CD8-positive, alpha-beta memory T cell (primary cell): ENCODE measurements at places on chromosomes 1 and 21.

DNA sequence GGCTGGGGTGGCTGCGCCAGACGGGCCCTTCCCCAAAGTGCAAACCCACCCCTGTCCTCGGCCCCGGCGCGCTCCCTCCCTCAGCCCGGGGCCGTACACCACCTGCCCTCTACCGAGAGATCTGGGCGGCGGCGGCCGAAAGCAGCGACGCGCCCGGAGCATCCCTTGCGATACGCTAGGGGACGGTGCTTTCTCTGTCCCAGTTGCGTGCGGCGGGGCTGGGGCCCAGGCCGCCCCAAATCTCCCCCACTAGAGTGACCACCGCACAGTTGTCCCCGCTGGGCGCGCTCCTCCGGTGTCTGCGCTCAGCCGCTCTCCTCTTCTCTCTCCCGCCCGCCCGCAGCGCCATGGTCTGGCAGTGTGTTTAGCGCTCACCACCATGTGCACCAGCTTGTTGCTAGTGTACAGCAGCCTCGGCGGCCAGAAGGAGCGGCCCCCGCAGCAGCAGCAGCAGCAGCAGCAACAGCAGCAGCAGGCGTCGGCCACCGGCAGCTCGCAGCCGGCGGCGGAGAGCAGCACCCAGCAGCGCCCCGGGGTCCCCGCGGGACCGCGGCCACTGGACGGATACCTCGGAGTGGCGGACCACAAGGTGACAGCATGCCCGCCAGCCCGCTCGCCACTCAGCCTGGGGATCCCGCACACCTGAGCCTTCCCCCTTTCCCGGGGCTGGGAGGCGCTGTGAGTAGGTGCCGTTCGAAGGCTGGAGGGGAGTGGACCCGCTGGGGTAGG, 1.0 kb downstream of the ST6GALNAC5 start:
- peaks cover 4% of the 10 kb centered on the region for H3K27me3 ChIP-seq
- no peak overlapping the region for H3K4me3 ChIP-seq
- no peak for DNase-seq
- no peaks in the 10 kb centered on the region for H3K36me3 ChIP-seq

- DNase-seq: no peak
- H3K36me3 ChIP-seq: no peaks in the 10 kb centered on the region
- no peaks in the 10 kb centered on the region for H3K4me1 ChIP-seq
- H3K27me3 ChIP-seq: no peaks in the 10 kb centered on the region
- no peak overlapping the region for H3K4me3 ChIP-seq
These were observed 41.3 kb downstream of the ICOSLG start for GRCh38 chr21:44199448-44199847.

DNA sequence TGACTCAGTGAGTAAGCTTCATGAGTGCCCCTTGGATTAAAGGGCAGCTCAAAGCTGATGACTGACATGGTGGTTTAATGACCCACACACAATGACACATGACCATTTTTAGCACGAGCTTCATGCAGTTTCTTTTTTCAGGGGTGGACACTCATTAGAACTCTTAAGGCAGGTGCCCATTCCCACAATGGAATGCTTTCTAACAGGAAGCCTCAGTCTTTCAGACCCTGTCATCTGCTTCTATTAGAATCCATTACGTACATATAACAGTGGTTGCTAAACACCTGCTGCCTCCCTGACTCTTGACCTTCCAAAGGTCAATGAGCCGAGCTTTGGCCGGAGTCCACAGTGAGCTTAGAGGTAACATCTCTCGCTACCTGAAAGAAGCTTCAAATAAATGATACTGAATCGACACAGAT, 27.4 kb downstream of the AKNAD1 start:
- no peak overlapping the region for H3K4me3 ChIP-seq
- H3K4me1 ChIP-seq: no peaks in the 10 kb centered on the region
- DNase-seq: no peak

DNA sequence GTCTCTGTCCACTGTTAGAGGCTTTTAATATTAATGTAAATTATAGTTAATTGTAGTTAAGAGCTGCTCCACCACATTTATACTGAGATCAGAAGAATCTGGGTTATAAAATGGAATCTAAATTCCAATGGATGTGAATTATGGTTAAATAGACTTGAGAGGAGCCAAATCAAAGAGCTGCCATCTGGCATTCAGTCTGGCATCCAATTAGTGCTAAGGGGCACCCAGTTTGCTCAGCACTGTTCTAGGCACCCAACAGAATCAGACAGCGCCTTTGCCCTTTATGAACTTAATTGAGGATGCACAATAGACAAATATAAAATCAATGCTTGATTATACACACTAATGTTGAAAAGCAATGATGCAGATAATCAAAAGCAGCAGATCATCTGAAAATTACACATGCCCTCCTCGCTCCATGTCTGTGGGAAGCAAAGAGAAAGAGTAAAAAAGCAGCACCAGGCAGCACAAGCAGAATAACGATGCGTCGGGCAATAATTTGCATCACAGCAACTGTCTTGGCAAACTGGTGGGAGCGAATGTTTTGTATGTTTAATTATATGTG, 310.1 kb downstream of the BRINP2 start:
- H3K4me3 ChIP-seq: no peak overlapping the region
- no peak overlapping the region for H3K27ac ChIP-seq
- no peaks in the 10 kb centered on the region for H3K27me3 ChIP-seq
- no peaks in the 10 kb centered on the region for H3K36me3 ChIP-seq
- DNase-seq: no peak

DNA sequence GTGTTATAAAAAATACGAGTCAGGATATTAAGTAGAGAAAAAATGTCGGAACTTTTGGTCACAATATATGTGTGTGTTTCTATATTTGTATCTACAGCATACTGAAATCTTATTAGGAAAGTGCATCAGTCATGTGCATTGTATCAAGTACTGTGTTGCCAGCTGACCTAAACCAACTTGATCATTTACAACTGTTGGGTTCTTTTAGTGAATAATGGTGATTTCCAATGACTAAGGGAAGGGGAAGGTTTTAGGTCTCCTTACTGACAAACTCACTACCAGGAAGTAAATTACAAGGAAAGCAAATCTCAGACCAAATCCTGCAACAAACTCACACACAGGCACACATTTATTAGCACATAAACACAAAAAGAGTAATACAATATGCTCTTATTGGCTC, 142.7 kb downstream of the TSEN15 start:
- DNase-seq: no peak
- H3K36me3 ChIP-seq: no peaks in the 10 kb centered on the region
- H3K4me1 ChIP-seq: no peaks in the 10 kb centered on the region
- H3K27ac ChIP-seq: no peak overlapping the region
- no peak overlapping the region for H3K4me3 ChIP-seq

GRCh38 chr1:33986390-33987095, 122.7 kb downstream of the HMGB4 start:
- H3K4me1 ChIP-seq: no peaks in the 10 kb centered on the region
- no peak overlapping the region for H3K4me3 ChIP-seq
- no peaks in the 10 kb centered on the region for H3K27me3 ChIP-seq
- H3K36me3 ChIP-seq: no peaks in the 10 kb centered on the region

GRCh38 chr1:174017231-174017970, 4.8 kb downstream of the RC3H1 start:
- H3K36me3 ChIP-seq: no peaks in the 10 kb centered on the region
- no peaks in the 10 kb centered on the region for H3K27me3 ChIP-seq
- peaks cover 40% of the 10 kb centered on the region for H3K4me1 ChIP-seq
- H3K4me3 ChIP-seq: no peak overlapping the region
- DNase-seq: no peak

- DNase-seq: no peak
- H3K4me1 ChIP-seq: no peaks in the 10 kb centered on the region
These were observed 155.2 kb downstream of the GABPA start for GRCh38 chr21:25890001-25890400.

DNA sequence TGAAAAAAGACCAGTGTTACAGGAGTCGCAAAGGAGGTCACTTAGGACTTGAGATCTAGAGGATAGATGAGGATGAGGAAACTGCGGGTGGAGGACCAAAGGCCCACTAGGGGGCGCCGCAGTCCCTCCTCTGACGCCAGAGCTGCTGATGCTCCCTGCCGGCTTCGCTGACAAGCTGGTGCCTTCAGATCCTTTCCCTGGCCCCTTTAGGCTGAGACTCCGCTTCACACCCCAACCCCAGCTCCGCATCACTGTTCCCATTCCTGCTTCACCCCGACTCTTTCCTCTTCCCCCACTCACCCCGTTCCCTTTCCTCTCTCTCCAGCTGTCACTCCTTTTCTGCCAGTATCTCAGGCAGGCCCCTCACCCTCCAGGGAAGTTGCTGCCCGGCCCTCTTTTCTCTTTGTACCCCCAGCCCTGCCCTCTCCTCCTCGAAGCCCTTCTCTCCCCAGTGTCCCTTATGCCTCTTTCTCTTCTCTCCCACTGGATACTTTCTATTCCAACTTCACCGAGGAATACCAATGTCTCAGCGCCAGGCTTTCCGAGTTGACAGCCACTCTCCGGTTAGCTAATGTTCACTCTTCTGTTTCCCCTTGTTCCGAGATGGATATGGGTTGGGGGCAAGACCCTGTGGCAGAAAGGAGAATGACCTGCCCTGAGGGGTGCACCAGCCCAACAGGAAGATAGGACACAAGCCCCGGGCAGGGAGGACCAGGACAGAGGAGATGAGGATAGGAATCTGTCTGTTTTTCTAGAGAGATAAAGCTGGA, 4.5 kb downstream of the KCNJ9 start:
- DNase-seq: peak; percentile 69
- H3K4me1 ChIP-seq: peaks cover 3% of the 10 kb centered on the region
- H3K4me3 ChIP-seq: no peak overlapping the region
- no peak overlapping the region for H3K27ac ChIP-seq

DNA sequence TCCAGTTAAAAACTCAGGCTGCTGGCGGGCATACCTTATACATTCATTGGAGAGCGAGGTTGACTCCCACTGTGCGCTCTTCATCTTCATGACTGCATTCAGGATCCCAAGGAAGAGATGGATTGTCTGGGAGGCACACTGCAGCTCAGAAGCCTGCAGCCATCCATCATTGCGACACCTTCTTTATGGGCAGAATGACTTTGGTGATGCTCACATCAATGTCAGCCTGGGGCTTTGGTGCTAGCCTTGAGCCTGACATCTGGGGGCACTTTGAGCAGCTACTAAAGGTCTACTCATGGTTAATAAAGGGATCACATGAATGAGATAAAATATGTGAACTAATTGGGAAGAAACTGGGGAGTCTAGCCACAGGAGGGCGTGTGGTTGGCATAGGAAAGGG, 229.3 kb downstream of the PRDM2 start:
- no peaks in the 10 kb centered on the region for H3K36me3 ChIP-seq
- no peak overlapping the region for H3K4me3 ChIP-seq
- no peak for DNase-seq
- H3K27ac ChIP-seq: no peak overlapping the region
- no peaks in the 10 kb centered on the region for H3K27me3 ChIP-seq

- H3K4me1 ChIP-seq: no peaks in the 10 kb centered on the region
- no peaks in the 10 kb centered on the region for H3K36me3 ChIP-seq
- no peak overlapping the region for H3K4me3 ChIP-seq
- no peak for DNase-seq
- no peaks in the 10 kb centered on the region for H3K27me3 ChIP-seq
- no peak overlapping the region for H3K27ac ChIP-seq
These were observed 241.9 kb downstream of the RWDD3 start for GRCh38 chr1:95475686-95476457.

DNA sequence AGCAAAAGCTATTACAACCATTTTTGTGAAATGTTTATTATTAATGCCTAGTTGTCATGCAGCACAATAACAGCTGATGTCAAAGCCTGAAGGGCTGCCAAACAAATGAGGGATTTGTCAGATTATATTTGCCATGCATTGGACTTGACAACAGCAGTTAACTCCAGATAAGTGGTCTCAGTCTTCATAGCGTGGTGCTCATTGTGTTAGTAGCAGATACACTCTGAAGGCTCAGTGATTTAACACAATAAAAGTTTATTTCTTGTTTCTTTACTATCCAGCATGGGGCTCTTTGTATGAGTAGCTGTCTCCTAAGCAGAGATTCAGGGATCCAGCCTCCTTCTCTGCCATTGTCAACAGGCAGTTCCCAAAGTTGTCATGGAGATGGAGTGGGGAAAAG, 76.0 kb upstream of the PTGFRN start:
- no peak for DNase-seq
- H3K4me3 ChIP-seq: no peak overlapping the region
- no peaks in the 10 kb centered on the region for H3K36me3 ChIP-seq
- H3K4me1 ChIP-seq: no peaks in the 10 kb centered on the region
- H3K27me3 ChIP-seq: no peaks in the 10 kb centered on the region

DNA sequence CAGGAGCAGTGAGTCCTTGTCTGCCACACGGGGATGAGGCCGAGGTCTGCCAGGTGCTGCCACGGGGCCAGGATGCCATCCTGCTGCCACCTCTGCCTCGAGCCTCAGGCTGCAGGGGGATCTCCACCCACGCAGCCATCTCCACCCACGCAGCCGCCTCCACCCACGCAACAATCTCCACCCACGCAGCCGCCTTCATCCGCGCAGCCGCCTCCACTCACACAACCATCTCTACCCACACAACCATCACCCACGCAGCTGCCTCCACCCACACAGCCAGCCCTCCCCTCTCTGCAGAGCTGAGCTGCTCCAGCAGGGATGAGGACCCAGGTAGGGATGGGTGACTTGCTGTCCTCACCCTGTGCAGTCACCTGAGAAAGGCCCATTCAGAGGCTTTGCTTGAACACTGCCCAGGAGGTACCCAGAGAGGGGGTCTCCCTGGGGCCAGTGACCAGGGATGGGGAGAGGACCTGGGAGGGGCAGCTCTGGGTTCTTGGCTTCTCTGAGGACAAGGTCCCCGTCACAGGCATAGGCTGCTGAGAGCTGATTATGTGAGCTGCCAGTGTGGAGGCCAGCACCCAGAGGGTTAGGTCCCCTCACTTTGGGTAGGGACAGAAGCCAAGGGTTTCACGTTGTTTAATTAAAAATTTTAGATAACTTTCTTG, 46.6 kb upstream of the TTC34 start:
- H3K27me3 ChIP-seq: peaks cover 3% of the 10 kb centered on the region
- no peak overlapping the region for H3K27ac ChIP-seq

DNA sequence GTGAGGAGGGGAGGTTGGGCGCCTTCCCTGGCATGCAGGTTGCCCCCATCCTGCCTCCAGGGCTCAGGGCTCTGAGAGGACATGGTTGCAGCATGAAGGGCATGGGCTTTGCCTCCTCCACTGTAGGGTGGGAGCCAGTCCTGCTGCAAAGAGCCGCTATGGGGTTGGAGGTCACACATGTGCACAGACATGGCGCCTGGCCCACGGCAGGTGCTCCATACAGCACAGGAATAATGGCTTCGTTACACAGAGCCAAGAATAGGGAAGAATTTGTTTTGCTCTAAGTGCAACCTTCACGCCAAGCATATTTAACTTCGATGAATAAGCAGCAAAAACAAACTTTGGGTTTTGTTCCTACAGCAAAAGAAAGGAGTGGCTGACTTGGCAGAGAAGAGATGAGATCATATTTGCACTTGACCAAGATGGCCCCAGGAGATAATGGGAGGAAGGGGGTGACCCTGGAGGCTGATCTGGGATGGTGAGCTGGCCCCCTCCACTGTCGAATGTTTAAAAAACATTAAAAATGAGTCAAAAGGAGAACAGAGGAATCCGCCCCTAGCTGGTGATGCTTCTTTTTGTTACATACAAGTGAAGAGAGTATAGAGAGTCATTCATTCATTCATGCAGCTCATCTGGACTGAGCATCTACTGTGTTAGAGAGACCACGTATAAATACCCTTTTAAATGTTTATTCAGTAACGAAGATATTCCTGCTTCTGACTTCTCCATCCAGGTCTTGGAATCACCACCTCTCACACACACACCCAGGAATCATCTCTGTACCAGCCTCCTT, 12.4 kb upstream of the C2CD2 start:
- no peak for DNase-seq
- H3K27ac ChIP-seq: no peak overlapping the region
- no peak overlapping the region for H3K4me3 ChIP-seq
- peaks cover 5% of the 10 kb centered on the region for H3K27me3 ChIP-seq
- no peaks in the 10 kb centered on the region for H3K36me3 ChIP-seq
- H3K4me1 ChIP-seq: no peaks in the 10 kb centered on the region

GRCh38 chr1:229287267-229287666, 16.4 kb downstream of the RAB4A start:
- no peaks in the 10 kb centered on the region for H3K27me3 ChIP-seq
- H3K27ac ChIP-seq: no peak overlapping the region
- no peak for DNase-seq
- no peaks in the 10 kb centered on the region for H3K36me3 ChIP-seq
- H3K4me3 ChIP-seq: no peak overlapping the region
